ENCODE measurements at places on chromosomes 1 and 21.

DNA sequence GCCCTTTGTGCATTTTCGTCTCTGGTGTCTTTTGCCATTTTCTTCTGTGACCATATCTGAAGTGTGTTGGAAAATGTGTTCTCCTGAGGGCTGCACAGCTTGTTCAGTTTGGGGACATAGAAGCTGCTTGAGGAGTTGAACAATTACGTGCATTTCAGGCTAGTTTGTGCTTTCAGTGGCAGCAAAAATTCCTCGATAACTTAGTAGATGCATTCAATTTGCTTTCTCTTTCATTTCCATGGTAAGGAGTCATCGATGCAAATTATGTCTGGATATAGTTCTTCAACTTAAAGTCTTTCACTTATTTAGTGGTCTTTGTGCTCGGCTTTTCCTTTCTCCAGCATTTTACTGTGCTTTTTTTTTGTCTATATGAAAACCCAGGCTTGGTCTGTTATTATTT lies 441.5 kb downstream of the PLA2G4A start:
- DNase-seq = no peak

DNA sequence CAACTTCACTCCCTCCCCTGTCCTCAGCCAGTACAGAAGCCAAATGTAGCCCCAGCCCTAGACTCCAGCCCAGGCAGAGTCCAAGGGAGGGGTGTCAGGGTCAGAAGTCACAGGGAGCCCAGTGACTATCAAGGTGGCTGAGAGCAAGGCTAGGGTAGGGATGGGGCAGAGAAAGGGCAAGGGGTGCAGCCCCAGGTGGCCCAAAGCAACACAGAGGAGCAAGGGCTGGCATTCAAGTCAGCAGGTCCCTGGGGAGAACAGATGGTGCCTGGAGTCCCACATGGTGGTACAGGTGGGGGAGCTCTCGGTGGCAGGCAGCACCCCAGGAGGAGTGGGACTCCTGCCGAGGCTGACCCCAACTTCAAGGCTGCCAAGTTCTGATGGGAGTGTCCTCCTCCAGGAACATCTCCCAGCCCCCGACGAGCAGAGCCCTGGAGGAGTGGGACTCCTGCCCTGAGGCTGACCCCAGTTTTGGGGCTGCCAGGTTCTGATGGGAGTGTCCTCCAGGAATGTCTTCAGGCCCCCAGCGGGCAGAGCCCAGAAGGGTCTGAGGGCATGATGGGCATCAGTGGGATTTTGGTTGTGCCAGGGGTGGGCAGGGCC lies 3.7 kb upstream of the DVL1 start:
- DNase-seq = no peak

DNA sequence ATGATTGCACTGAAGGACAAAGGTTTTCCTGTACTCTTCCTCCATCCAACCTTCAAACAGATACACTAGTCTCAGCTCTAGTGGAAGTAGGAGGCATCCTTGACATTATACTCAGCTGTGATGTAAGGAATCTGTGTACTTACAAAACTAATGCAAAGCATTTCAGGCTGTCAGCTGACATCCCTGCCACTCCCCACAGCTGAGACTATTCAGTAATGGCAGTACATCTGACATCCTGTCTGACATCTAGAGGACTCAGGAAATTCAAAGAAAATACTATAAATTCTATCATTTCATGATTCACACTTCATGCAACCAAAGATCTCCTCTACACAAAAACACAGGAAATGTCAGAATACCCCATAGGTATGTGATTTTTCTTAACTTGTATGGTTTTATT lies 325.8 kb downstream of the SMYD3 start:
- no peak for DNase-seq

- no peak for DNase-seq
Measured at GRCh38 chr1:11062965-11063401, 3.2 kb upstream of the SRM start.

GRCh38 chr1:184021728-184022127 lies 15.8 kb downstream of the COLGALT2 start:
- no peak for DNase-seq

Data from mucosa of descending colon (tissue), 3 donors.